Naive thymus-derived CD4-positive, alpha-beta T cell (primary cell): ENCODE measurements at places on chromosomes 6 and 20. TPM values are rescaled to one million over a fixed set of nuclear protein-coding genes. Genes with fewer than 3 reads are reported as not detected.

The FNDC1 gene
- total RNA-seq = not detected

The CCN6 gene
- total RNA-seq = not detected

The LGSN gene
- total RNA-seq = 0.11 TPM

The DEFB132 gene
- total RNA-seq = not detected

The PCK1 gene
- not detected for total RNA-seq

The TMC2 gene
- not detected for total RNA-seq

The CST9 gene
- not detected for total RNA-seq

The PTCRA gene
- total RNA-seq = not detected

The HLA-DRB1 gene
- total RNA-seq = 16.4 TPM

The CBFA2T2 gene
- total RNA-seq = 37.8 TPM

The MMP24 gene
- total RNA-seq = 0.05 and 0.07 TPM in 2 replicates

The CTCFL gene
- not detected for total RNA-seq

The FAM83B gene
- not detected for total RNA-seq

The PET117 gene
- total RNA-seq = 20.3 TPM

The TEAD3 gene
- total RNA-seq = 0.16 TPM

The XKR7 gene
- not detected for total RNA-seq

The LRFN2 gene
- total RNA-seq = 0.96 TPM

GRCh38 chr20:61849822-61850221 lies 215.9 kb downstream of the TAF4 start:
- H3K27me3 ChIP-seq = no peaks in the 10 kb centered on the region
- H3K36me3 ChIP-seq = no peaks in the 10 kb centered on the region
- H3K4me3 ChIP-seq = no peak overlapping the region
- H3K27ac ChIP-seq = no peak overlapping the region

- H3K4me3 ChIP-seq = no peak overlapping the region
- no peak overlapping the region for H3K27ac ChIP-seq
- DNase-seq = no peak
- H3K4me1 ChIP-seq = no peaks in the 10 kb centered on the region
- no peaks in the 10 kb centered on the region for H3K27me3 ChIP-seq
Observed at GRCh38 chr6:99282479-99283062, 66.9 kb downstream of the FAXC start.

GRCh38 chr6:46217671-46218131 lies 46.9 kb upstream of the ENPP5 start:
- H3K4me3 ChIP-seq = no peak overlapping the region
- no peaks in the 10 kb centered on the region for H3K36me3 ChIP-seq
- H3K27me3 ChIP-seq = no peaks in the 10 kb centered on the region
- H3K27ac ChIP-seq = no peak overlapping the region
- no peak for DNase-seq

DNA sequence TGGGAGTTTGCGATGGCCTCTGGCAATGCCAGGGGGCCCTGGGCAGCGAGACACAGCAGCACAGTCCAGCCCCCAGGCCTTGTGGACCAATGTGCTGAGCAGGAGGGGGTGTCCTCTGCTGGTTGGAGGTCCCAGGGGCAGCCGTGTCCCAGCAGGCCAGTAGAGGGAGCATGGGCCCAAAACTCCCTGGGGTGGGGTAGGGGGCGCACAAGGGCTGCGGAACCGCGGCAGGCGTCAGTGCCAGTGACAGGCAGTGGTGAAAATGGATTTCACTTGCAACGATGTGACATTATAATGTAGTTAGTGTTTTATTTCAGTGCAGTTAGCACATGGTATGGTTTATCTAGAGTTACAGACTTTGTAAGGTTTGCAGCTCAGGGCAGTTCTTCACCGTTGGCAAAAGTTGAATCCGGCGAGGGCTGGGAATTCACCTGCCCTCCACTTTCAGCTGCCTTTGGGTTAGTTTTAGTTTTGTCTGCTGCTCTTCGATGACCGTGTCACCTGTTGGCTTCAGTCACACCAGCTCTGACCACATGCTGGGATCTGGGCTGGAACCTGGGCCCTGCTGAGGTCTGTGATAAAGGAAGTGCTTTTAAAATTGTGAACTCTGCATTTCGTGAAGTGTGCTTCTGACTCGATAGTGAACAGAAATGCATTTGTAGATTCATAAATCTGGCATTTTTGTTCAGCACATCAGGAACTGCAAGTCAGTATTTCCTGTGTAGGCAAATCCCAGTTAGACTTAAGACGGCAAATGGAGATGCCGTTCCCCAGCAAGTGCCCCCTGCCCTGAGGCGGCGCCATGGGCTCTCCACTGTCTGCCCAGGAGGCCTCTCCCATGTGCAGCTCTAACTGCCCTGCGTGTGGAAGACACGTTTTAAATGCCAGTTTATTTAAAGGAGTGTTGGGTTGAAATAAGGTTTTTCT lies 46.8 kb downstream of the PYGB start:
- no peak overlapping the region for H3K4me3 ChIP-seq
- no peaks in the 10 kb centered on the region for H3K4me1 ChIP-seq
- H3K27ac ChIP-seq = no peak overlapping the region
- H3K36me3 ChIP-seq = no peaks in the 10 kb centered on the region

DNA sequence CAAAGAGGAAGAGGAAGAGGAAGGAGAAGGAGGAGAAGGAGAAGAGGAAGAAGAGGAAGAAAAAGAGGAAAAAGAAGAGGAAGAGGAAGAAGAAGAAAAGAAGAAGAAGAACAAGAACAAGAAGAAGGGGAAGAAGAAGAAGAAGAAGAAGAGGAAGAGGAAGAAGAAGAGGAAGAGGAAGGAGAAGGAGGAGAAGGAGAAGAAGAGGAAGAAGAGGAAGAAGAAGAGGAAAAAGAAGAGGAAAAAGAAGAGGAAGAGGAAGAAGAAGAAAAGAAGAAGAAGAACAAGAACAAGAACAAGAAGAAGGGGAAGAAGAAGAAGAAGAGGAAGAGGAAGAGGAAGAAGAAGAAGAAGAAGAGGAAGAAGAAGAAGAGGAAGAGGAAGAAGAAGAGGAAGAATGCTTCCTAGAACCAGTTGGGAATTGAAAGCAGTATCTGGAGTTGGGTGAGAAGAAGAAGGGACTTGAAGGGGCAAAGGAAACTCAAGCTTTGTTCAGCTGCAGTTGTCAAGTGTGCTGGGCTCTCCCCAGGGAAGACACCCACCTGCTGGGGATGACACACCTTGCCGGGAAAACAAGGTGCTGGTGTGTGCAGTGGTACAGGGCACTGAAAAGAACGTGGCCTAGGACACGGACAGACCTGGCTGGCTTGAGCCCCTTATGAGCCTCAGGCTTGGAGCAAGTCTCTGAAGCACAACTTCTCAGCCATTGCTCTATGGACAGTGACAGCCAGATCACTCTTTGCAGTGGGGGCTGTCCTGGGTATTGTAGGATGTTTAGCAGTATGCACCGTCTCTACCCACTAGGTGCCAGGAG lies 30.1 kb upstream of the ARFGEF2 start:
- no peaks in the 10 kb centered on the region for H3K27me3 ChIP-seq
- H3K36me3 ChIP-seq = no peaks in the 10 kb centered on the region
- no peak for DNase-seq
- no peak overlapping the region for H3K4me3 ChIP-seq
- H3K4me1 ChIP-seq = no peaks in the 10 kb centered on the region

DNA sequence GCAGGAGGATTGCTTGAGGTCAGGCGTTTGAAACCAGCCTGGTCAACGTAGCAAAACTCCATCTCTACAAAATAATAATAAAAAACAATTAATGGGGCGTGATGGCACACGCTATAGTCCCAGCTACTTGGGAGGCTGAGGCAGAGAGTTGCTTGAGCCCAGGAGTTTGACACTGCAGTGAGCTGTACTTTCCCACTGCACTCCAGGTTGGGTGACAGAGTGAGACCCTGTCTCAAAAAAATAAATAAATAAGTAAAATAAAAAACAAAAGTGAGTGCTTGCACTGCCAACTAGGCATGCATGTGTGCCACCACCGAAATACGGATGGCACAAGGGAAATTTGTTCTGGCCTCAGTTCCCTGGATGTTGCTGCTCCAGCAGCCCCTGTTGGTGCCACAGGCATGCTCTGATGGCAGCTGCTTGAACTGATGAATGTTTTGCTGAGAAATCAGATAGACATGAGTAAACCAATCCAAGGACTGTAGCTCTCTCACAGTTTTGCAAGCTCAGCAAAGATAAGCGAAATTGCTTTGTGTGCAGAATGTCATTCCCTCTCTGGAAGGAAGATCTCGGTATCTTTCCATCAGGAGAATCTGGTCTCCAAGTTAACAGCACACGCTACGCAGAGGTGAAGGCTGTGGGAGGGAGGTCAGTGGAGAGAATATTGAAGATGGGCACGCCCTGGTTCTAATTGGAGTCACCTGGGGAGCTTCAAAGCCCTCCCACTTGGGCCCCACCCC lies 188.0 kb upstream of the SLC24A3 start:
- no peak for DNase-seq
- H3K4me3 ChIP-seq = no peak overlapping the region
- no peaks in the 10 kb centered on the region for H3K36me3 ChIP-seq
- H3K27ac ChIP-seq = no peak overlapping the region
- no peaks in the 10 kb centered on the region for H3K4me1 ChIP-seq

- H3K4me3 ChIP-seq = no peak overlapping the region
- no peaks in the 10 kb centered on the region for H3K27me3 ChIP-seq
- H3K27ac ChIP-seq = no peak overlapping the region
- DNase-seq = peak; percentile 47
- H3K36me3 ChIP-seq = no peaks in the 10 kb centered on the region
Observed at GRCh38 chr20:815914-816606, 17.5 kb upstream of the FAM110A start.

GRCh38 chr20:11296951-11297350 lies 620.7 kb upstream of the BTBD3 start:
- H3K4me1 ChIP-seq = no peaks in the 10 kb centered on the region
- no peak overlapping the region for H3K4me3 ChIP-seq
- no peaks in the 10 kb centered on the region for H3K27me3 ChIP-seq
- H3K27ac ChIP-seq = no peak overlapping the region
- DNase-seq = no peak

DNA sequence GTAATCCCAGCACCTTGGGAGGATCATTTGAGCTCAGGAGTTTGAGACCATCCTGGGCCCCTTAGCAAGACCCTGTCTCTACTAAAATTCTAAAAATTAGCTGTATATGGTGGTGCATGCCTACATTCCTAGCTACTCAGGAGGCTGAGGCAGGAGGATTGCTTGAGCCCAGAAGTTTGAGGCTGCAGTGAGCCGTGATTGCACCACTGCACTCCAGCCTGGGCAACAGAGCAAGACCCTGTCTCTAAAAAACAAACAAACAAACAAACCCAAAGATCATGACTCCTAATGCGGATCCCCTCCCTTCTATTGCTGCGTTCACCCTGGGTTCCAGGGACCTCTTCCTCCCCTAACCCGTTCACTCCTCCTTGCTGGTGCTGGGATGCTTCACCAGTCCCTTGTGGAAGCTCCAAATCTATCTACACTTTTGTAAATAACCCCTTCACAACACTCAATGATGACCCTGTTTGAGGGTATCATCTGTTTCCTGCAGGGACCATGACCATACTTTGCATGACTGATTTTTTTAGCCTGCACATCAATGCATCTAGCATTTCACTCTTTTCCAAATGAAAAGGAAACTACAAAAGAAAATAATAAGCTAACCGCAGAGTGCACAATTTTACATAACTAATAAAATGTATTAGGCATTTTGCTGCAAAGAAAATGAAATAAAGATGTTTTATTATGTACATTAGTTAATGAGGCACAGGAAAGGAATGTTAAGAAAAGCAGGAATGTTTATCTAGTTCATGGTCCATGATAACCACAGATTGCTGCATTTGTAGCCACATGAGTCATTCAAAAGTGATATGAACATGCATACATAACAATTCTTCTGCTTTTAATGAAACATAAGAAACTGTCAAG lies 30.5 kb upstream of the IPCEF1 start:
- H3K27me3 ChIP-seq = no peaks in the 10 kb centered on the region
- H3K4me3 ChIP-seq = no peak overlapping the region
- DNase-seq = no peak
- no peaks in the 10 kb centered on the region for H3K36me3 ChIP-seq

DNA sequence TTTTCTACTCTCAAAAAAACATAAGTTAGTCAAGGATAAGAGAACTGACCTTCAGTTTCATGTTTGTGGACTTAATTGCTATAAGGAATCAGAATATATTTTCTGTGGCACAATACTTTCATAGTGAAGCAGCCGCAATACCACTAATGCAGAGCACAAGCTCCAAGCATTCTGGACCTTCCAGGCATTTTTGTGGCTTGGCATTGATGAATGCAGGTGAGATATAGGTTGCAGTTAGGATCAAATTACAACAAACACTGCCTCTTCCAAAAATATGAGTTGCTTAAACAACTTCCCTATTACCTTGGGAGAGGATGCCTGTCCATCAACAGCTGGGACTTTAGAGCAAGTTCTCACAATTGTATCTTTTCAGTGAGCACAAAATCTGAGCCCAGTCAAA lies 162.8 kb upstream of the RSPO3 start:
- no peaks in the 10 kb centered on the region for H3K4me1 ChIP-seq
- H3K4me3 ChIP-seq = no peak overlapping the region
- DNase-seq = no peak
- no peaks in the 10 kb centered on the region for H3K36me3 ChIP-seq
- H3K27me3 ChIP-seq = no peaks in the 10 kb centered on the region

GRCh38 chr6:151677404-151677803 lies 130.1 kb upstream of the ESR1 start:
- H3K27ac ChIP-seq = no peak overlapping the region

DNA sequence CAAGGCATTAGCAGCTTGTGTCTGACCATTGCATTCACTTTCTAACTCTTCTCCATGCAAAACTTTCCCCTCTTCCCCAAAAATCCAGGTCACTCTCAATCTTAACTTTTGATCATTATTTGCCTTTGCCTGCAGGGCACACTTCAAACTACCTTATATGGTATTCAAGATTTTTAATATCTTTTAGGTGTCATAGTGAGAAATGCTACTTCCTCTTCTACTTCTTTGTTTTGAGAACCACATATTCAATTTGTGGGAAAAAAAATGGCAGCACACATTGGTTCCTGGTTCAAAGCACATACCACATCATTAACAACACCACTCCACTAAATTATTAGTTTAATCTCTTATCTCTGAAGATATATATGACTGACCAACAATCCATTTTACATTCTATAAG lies 1267.0 kb upstream of the CITED2 start:
- no peaks in the 10 kb centered on the region for H3K36me3 ChIP-seq
- DNase-seq = no peak
- H3K27me3 ChIP-seq = peaks cover 3% of the 10 kb centered on the region
- H3K4me1 ChIP-seq = no peaks in the 10 kb centered on the region
- H3K27ac ChIP-seq = no peak overlapping the region
